ENCODE measurements at places on chromosomes 3 and 15.

DNA sequence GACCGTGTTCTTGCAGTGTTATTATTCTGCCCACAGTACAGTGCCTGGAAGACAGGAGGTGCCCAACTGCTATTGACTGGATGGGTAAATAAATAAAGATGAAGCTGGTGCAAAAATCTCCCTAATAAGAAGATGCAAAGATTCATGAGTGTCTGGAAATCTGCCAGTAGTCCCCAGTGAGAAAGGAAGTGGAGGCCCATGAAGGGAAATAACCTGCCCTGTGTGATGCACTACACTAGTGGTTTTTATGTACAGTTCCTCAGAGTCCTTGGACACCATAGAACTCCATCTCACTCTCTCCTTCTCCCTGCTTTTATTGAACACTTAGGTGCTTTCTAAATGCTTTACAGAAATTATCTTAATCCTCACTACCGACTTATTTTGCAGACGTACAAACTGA is 8.3 kb upstream of the SUCLG2 start:
- DNase-seq, result no peak

- DNase-seq, result no peak
Observed at GRCh38 chr3:132180337-132180791, 136.8 kb upstream of the ACP3 start.

DNA sequence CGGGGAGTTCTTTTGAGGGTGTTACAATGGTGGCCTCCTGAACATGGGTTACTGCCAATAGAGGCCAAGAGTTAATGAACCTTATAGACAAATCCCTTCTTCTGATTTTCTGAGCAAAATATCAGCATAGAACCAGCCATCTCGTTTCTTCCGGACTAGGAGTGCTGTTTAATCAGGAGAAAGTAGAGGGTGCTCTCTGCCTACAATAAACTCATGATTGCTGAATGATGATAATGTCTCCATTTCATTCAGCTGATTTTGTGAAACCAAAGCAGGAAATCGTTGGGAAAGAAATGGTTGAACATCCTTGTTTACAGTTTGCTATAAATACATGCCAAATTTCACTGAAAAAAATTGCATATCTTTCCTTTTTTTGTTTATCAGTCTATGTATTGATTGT is 142.8 kb upstream of the PLSCR5 start:
- DNase-seq, result no peak

DNA sequence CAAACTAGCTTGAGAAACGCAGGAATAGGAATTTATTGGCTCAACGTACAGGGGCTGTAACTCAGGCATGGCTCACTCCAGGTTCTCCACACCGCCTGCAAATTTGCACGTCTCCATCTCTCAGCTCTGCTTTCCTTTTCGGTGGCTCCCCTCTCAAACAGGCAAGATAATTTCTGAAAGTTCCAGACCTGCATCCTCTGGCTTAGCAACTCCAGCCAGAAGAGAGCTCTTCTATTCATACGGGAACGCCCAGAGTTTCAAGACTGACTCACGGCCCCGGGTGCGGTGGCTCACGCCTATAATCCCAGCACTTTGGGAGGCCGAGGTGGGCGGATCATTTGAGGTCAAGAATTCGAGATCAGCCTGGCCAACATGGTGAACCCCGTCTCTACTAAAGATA is 139.7 kb upstream of the BNIP2 start:
- no peak for DNase-seq

DNA sequence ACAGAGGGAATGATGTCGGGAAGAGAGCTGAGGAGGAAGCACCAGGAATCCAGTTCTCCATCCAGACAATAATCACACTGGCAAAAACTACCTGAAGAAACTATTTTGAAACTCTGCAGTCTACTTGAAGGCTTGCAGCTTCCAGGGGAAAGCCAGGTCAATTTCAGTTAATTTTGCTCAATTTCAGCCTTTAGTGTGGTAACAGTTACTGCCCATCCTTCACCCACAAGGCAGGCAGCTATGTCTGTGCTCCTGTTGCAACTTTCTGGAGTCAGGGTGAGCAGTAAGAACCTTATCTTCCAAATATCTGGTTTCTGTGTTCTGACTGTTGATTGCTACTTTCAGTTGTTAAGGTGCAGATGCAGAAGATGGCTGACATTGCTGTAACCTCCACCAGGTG is 221.7 kb downstream of the ADAMTS17 start:
- DNase-seq, result no peak

GRCh38 chr3:133851266-133851906 is 44.3 kb downstream of the RAB6B start:
- DNase-seq, result peak; percentile 61

- DNase-seq, result no peak
Observed at GRCh38 chr15:44734839-44735481, 1.4 kb upstream of the TRIM69 start.

- no peak for DNase-seq
Observed at GRCh38 chr3:123048480-123049237, 18.2 kb upstream of the PDIA5 start.

DNA sequence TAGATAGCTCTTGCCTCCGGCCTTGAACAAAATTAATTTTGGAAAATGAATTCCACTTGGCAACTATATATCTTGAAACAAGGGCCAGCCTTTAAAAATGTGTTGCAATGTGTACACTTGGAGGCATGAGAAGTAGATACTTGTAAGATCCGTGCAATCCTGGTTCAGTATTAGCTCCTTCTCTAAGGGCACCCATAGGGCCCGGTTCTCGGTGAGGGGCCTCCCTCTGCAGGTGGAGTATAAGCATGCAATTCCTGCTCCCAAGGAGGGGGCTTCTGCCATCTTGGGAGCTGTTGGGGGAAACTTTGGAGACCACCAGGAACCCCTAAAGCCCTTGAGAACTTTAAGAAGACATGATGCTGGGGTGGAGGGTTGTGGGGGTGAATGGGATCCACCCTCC is 388.7 kb upstream of the RGMA start:
- no peak for DNase-seq

DNA sequence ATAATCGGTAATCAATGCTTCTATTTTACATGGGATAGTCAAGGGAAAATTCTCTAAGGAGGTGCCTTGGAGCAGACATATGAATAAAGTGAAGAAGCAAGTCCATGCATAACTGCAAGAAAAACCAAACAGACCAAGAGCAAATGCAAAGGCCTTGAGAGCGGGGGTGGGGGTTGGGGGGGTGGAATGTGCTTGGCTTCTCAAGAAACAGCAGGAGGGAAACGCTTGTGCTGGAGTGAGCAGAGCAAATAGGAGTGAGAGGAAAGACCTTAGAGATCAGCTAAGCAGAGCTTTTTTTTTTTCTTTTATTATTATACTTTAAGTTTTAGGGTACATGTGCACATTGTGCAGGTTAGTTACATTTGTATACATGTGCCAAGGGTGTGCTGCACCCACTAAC is 260.8 kb downstream of the ARPP21 start:
- no peak for DNase-seq

GRCh38 chr3:183515968-183516851 is 39.3 kb downstream of the KLHL6 start:
- DNase-seq, result peak; percentile 63

DNA sequence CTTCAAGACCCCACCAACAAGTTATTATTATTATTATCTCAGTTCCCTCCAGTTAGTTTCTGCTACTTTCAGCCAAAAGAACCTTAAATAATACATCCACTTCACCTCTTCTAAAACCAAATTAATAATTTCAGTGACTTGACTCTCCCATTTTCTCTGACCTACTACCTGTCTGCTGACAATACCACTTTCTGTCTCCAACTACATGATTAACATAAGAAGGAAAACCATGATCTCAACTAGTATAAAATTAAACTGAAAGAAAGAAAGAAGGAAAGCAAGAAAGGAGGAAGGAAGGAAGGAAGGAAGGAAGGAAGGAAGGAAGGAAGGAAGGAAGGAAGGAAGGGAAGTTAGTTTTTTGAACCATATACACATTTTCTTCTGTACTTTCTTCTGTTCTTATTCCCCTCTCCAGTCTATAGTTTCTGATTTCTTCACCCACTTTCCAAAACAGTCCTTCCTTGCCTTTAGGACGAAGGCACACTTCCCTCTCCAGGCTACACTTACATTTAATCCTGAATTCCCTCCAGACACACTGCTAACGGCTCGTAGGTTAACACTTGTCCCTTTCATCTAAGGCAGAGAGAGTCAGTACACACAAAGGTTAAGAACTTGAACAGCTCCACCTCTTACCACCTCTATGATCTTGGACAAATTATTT is 79.5 kb upstream of the GUCA1C start:
- no peak for DNase-seq

GRCh38 chr15:70355275-70355795 is 257.6 kb upstream of the TLE3 start:
- DNase-seq, result no peak

DNA sequence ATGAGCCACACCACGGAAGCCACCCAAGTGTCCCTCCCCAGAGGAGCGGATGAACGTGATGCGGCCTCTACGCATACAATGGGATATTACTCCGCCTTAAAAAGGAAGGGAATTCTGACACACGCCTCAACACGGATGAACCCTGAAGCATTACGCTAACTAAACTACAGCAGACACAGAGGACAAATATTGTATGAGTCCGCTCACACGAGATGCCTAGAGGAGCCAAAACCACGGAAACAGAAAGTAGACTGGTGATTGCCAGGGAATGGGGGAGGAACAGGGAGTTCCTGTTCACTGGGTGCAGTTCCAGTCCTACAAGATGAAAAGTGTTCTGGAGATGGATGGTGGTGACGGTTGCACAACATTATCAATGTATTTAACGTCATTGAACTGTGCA is 32.7 kb downstream of the SRGAP3 start:
- DNase-seq, result no peak

GRCh38 chr3:10074666-10075065 is 33.4 kb downstream of the FANCD2OS start:
- no peak for DNase-seq

DNA sequence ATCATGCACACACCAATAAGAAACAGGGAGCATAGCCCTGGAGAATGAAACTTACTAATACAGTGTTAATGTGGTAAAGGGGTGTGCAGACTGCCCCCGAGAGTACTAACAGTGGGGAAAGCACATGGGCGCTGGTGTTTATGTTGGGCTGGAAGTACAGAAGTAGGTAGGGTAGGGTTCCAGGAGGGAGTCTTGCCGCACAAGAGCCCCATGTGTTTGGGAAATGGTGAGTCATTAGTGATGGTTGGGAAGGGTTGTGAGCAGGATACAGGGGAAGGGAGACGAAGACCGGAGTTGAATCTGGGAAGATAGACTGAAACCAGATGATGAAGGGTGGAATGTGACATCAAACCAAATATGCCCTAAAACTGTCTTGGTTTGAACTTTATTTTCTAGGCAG is 117.1 kb downstream of the THSD4 start:
- DNase-seq, result no peak

DNA sequence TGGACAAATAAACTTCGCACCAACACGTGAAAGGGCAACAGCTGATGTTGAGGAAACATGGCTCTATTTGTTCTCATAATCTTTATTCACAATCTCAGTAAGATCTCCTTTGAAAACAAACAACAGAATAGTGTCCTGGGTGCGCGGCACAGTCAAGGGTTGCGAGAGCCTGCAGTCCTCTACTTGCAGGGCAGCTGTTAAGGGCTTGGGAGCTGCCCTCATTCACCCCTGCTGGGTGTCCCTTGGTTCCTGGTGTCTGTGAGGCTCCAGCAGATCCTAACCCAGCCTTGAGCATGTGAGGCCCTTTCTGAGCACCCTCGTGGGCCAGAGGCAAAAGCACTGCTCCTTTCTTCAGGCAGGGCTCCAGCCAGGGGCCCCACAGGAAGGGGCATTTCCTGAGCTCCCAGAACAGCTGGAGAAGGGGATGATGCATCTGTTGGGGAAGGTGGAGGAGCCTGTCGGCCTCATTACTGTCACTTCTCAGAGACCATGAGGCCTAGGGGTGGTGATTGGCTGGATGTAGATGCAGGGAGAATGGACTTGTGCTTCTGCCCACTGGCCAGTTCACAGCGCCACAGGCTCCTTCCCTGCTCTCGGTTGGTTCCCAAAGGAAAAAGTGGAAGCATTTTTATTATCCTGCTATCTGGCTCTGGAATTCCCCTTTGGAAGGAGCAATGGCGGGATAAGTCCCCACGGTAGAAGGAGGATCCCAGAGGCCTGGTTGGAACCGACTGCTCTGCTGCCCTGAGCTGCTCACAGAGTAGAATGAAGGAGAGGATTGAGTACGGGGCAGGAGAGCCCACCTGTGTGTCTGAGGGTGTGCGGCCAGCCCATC is 51.9 kb upstream of the KLF13 start:
- no peak for DNase-seq

DNA sequence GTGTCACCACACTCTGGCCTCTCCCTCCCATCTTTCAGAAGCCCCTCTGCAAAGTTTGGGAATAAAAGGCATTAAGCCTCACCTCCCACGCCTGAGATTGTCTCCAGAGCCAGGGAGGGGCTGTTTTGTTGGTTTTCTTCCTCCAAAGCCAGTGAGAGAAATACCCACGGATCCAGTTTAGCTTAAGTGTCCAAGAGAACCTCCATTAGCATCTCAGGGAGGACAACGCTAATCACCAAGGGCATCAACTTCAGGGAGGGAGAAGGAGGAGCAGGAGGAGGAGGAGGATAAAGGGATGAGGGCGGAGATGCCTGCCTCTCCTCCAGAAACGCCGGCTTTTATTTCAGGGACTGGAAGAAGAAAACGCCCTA is 101.6 kb downstream of the SRGAP3 start:
- DNase-seq, result no peak

DNA sequence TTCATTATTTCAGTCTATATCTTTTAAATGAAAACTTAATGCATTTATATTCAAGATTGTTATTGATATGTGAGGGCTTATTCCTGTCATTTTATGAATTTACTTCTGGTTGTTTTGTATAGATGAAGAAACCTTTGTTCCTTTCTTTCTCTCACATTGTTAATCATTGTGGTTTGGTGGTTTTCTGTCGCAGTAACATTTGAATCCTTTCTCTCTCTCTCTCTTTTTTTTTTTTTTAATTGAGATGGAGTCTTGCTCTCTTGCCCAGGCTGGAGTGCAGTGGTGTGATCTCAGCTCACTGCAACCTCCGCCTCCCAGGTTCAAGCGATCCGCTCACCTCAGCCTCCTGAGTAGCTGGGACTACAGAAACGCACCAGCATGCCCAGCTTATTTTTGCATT is 22.1 kb downstream of the AGBL1 start:
- no peak for DNase-seq

GRCh38 chr3:33645060-33645647 is 72.9 kb downstream of the CLASP2 start:
- peak; percentile 10 for DNase-seq

DNA sequence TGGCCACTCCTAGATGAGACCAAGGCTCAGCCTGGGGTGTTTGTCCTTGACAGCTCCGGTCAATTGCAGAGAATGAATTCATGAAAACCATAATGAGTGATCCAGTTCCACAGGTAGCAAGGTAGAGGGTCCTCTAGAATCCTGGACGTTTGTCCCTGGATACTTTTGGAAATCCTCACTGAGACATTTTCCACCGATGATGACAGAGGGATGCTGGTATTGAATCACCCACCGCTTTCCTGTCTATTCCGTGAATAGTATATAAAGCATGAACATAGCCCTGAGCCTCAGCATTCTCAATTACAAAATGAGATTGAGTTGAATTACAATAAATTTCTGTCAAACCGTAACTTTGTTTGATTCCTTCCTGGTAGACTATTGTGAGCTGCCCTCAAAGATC is 5.7 kb upstream of the DCUN1D1 start:
- no peak for DNase-seq

GRCh38 chr3:65963787-65964677 is 74.7 kb downstream of the MAGI1 start:
- peak; percentile 57 for DNase-seq

- DNase-seq, result no peak
Observed at GRCh38 chr3:178352326-178353005, 183.8 kb upstream of the KCNMB2 start.

GRCh38 chr3:175186511-175186910 is 327.4 kb downstream of the NAALADL2 start:
- no peak for DNase-seq

Measured in stimulated activated CD4-positive, alpha-beta T cell treated with anti-CD3 and anti-CD28 coated beads, Interleukin-1b, Interleukin-23, amount 100 ng/mL, for 48 hours (primary cell).